RCC 7860 (cell line): ENCODE measurements at places on chromosomes 5 and 9.

GRCh38 chr5:93582167-93582462 is 907 bp upstream of the NR2F1 start:
- no peak for DNase-seq

- DNase-seq: peak; percentile 97
Observed at GRCh38 chr5:106966686-106967315, 703.9 kb downstream of the EFNA5 start.

GRCh38 chr5:42992088-42992879 is 47.8 kb downstream of the ANXA2R start:
- peak; percentile 85 for DNase-seq

- no peak for DNase-seq
Observed at GRCh38 chr5:1214163-1214935, 10.8 kb upstream of the SLC6A18 start.

DNA sequence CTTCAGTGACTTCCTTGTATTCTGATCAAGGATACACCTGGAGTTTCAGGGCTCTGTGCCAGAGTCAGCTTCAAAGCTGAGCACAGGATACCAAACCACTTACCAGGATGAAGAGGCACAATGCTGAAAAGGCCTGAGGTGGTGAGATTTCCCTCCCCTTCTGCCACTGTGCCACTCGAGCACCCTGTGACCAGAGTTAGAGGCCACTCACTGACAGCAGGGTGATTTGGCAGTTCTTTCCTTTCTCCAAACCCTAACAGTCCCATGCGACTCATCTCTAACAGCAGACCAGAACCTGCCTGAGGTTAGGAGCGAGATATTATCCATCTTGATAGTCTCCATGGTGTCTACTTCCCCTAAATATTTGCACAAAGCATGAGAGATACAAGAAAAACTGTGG is 1.8 kb downstream of the PLGRKT start:
- DNase-seq: peak; percentile 61

DNA sequence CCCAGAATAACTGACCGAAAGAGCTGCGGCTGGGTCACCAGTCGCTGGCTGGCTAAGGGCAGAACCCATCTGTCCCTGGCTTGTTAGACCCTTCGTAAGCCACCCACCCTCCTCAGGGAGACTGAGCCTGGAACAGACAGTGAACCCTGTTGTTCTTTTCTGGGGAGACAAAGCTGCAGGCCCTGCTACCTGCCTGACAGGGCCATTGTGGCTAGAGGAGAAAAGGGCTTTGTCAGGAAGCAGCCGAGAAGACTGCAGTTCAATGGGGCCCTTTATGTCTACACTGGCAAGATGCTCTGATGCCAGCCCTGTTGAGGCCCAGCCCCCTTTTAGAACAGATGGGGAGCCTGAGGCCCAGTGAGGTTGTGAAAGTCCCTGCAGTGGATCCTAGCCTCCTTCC is 3.7 kb upstream of the NIPAL4 start:
- DNase-seq: no peak

- no peak for DNase-seq
Observed at GRCh38 chr5:78295035-78295961, 800 bp upstream of the AP3B1 start.

DNA sequence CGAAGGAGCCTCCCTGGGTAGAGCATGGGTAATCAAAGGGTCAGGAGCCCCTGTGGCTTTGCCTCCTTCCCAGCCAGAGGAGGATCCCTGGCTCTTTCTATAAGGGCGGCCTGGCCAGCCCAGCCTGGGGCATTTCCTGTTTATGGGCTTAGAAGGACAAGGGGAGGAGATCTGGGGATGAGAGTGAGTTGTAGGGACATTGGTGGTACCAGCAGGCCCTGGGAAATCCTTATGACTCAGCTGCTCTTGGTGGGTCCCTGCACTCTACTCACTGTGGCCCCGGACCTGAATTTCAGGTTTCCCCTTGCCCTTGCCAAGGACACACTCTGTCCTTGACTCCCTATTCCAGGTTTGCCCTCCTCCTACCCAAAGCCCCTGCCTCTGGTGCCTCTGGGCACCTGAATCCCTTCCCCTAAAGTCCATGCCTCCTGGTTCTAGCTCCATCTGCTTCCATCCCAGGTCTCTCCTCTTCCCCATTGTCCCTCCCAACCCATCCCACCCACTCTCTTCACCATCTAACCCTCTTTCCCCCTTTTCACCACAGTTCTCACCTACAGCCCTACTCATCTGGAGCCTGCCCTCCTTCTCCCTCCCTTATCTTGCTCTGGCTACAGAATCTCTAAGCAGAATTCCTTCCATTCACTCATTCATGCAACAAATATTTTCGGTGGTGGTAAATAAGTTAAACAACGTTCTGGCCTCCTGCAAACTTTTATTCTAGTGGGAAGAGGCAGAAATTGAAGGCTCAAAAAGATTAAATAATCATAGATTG is 34.9 kb downstream of the PCDH1 start:
- no peak for DNase-seq
